ENCODE measurements at places on chromosomes 1 and 21. TPM values are rescaled to one million over a fixed set of nuclear protein-coding genes. Genes with fewer than 3 reads are reported as not detected.

The NBPF10 gene
- 7.3 TPM for total RNA-seq

DNA sequence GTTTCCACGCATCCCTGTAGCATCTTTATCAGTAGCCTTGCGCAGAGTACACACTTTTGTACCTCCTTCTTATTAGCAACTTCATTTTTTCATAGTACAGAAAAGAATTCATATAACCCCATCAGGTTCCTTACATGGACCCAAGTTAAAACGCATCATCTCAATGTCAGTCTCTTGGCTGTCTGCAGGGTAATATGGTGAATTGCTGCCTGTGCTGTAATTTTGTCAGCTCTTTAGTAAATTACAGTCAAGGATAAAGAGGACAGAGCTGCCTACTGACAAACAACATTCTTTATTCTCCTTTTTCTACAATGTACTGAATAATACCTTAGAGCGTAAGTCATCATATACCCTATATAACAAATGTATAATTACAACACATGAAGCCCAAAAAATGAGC, 222.5 kb downstream of the MRPL39 start:
- DNase-seq = no peak

DNA sequence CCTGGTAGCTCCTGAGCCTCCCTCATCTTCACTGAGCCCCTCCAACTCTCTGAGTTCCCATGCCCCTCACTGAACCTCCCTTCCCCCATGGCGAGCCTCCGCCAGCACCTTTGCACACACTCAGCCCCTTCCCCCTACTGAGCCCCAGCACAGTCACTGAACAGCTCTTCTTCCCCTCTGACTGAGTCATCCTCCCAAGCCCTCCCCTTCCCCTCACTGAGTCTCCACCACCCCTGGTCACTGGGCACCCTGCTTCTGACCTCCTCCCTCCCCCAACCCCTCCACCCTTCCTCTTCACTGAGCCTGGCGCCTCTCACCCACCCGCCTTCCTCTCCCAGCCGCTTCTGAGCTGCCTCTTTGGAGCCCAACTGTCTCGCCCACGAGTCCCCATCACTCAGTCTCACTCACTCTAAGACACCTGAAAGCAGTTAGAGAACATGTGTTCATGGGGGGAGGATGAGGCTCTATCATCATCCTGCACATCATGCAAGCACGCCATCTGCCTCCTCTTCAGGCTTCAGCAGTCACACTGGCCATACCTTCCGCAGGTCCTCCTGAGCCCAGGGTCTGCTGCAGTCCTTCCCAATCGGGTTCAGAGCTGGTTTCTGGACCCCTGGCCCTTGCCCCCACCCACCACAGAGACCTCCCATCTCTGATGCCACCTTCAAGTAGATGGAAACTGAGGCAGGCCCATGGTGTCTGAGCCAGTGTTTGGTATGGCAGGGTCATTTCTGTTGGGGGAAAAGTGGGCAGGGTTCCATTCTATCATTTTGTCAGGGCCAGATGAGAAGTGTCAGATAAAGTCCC, 2.0 kb upstream of the TRNP1 start:
- no peak for DNase-seq

DNA sequence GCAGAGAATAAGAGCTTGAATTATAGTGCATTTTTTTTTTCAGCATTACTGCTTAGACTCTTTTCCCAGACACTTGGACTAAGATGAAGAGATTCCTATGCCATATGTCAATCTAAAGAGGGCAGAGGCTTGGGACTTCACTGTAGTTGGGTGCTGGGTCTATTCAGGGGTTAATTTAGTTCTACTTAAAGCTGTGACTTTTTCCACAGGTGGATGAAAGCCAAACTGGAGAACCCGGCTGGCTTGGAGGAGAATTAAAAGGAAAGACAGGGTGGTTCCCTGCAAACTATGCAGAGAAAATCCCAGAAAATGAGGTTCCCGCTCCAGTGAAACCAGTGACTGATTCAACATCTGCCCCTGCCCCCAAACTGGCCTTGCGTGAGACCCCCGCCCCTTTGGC, 104.8 kb downstream of the ATP5PO start:
- DNase-seq = no peak

GRCh38 chr1:171048014-171048413, 42.7 kb upstream of the FMO3 start:
- DNase-seq = no peak
